ENCODE measurements at places on chromosomes 5 and 9.

- H3K4me3 ChIP-seq, result no peak overlapping the region
- H3K4me1 ChIP-seq, result peaks cover 13% of the 10 kb centered on the region
- H3K27ac ChIP-seq, result no peak overlapping the region
- H3K27me3 ChIP-seq, result peaks cover 12% of the 10 kb centered on the region
These were observed 85.7 kb downstream of the LMX1B start for GRCh38 chr9:126699401-126699881.

GRCh38 chr9:75658301-75658905 is 232.1 kb upstream of the PCSK5 start:
- H3K27me3 ChIP-seq, result no peaks in the 10 kb centered on the region
- H3K4me1 ChIP-seq, result no peaks in the 10 kb centered on the region
- H3K36me3 ChIP-seq, result no peaks in the 10 kb centered on the region
- DNase-seq, result no peak
- H3K4me3 ChIP-seq, result no peak overlapping the region
- H3K27ac ChIP-seq, result no peak overlapping the region

- peaks cover 11% of the 10 kb centered on the region for H3K27me3 ChIP-seq
- no peak overlapping the region for H3K4me3 ChIP-seq
- H3K4me1 ChIP-seq, result no peaks in the 10 kb centered on the region
These were observed 289.2 kb downstream of the ZSWIM6 start for GRCh38 chr5:61621202-61621650.

DNA sequence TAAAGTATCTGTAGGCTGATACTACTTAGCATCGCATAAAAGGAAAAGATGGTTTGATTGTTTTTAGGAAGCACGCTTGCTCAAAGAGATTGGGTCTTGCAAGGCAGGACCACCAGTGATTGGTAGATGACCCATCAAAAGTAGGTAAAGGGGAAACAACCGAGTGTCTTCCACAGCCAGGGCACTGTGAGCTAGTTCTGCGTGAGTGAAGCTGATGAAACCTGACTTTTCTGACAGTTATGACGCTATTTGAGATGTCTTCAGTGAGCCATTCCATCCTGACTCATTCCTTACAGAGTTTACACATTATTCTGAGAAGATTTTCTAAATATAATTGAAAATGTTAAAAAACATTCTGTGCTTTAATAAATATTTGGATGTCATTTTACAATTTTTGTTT is 49.7 kb downstream of the BASP1 start:
- DNase-seq, result no peak
- H3K27me3 ChIP-seq, result no peaks in the 10 kb centered on the region
- H3K27ac ChIP-seq, result no peak overlapping the region
- peaks cover 9% of the 10 kb centered on the region for H3K4me1 ChIP-seq
- H3K4me3 ChIP-seq, result no peak overlapping the region

- DNase-seq, result no peak
- peak overlapping the region; percentile 99 for H3K4me3 ChIP-seq
- peaks cover 40% of the 10 kb centered on the region for H3K36me3 ChIP-seq
- H3K27me3 ChIP-seq, result no peaks in the 10 kb centered on the region
- peak overlapping the region; percentile 81 for H3K27ac ChIP-seq
These were observed 654 bp downstream of the RANBP6 start for GRCh38 chr9:6014670-6015270.

DNA sequence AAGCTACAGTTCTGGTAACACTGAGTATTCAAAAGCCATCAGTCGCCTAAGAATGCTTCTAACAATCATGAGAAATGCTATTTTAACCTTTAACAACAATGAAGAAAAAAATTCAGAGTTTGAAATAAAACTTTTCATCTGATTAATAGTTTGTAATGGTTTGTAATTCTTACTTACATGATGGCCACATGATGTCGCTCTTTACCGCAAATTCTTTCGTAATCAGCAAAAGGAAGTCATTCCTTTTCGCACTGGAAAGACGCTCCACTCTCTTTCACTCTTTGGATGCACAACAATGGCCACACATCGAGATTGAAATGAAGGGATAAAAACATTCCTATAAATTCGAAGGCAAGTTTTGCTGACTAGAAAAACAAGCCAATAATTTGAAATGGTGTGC is at the start of gene PCDHA7:
Gene PCDHA7, plus strand, starts transcription at position 277 of the 400 bp plus-strand sequence. Its CDS starts 115 bp downstream, at position 392.
- H3K27ac ChIP-seq, result no peak within 1 kb of the TSS
- no peak for DNase-seq
- H3K4me3 ChIP-seq, result no peak within 1 kb of the TSS
- no peaks in the 10 kb centered on the region for H3K27me3 ChIP-seq

DNA sequence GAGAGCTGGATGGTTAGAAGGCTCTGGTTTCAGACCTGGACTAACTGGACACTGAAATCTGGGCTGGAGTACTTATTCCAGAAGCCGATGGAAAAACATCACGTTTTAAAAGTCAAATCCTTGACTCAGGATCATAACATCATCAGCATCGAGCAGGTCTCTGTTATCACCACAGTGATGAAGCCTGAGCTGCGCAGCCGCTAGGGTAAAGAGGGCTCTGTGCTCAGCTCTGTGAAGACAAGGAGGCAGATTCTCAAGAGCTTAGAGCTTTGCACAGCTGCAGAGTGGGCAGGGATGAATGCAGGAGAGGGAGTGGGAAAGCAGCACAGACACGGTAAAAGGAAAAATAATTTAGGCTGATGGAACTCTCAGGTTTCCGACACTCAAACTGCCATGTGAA is 208.8 kb upstream of the TAS2R1 start:
- H3K27ac ChIP-seq, result no peak overlapping the region
- H3K27me3 ChIP-seq, result no peaks in the 10 kb centered on the region
- no peak for DNase-seq
- H3K4me1 ChIP-seq, result peaks cover 5% of the 10 kb centered on the region
- peaks cover 19% of the 10 kb centered on the region for H3K36me3 ChIP-seq

GRCh38 chr5:114789773-114790402 is 379.8 kb downstream of the TRIM36 start:
- H3K36me3 ChIP-seq, result no peaks in the 10 kb centered on the region
- no peak for DNase-seq
- H3K4me3 ChIP-seq, result no peak overlapping the region
- no peak overlapping the region for H3K27ac ChIP-seq
- H3K4me1 ChIP-seq, result peaks cover 2% of the 10 kb centered on the region

DNA sequence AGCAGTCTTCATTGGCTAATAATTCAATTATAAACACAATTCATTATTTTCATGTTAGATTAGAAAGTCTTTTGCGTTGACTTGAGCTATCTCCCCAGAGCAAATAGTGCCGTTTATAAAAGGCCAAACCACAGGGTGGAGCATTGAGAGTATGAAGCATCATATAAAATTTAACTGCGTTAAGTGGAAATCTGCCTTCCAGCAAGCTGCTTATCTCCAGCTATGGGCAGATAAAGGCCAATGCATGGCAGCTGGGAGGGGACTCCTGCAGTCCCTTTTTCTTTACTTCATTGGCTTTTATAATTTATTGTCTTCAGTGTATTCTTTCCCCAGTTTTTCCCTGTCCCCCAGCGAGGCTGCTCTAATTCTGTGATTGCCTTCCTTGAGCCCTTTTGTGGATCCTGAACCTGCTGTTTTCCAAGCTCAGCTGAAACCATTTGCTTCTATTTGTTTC is 113.7 kb downstream of the TMEM232 start:
- H3K27me3 ChIP-seq, result no peaks in the 10 kb centered on the region
- DNase-seq, result no peak
- H3K27ac ChIP-seq, result no peak overlapping the region
- H3K4me3 ChIP-seq, result no peak overlapping the region

DNA sequence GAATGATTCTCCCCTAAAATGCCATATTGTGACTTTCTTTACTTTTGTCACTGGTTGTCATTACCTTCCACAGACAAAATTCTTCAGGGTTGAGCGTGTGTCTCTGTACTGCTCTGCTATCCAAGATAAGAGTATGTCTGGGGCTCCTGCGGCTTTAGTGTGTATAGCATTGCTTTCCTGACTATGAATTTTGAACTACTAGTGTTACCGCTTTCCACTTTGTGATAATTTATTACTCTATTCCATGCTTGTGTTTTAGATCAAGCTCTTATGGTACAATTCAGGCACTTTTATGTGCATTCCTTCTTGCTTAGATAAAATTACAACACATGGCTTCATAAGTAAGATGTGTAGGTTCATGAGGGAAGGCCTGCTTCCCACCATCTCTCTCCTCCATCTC is 51.5 kb upstream of the MEF2C start:
- no peaks in the 10 kb centered on the region for H3K4me1 ChIP-seq
- H3K27me3 ChIP-seq, result no peaks in the 10 kb centered on the region
- H3K36me3 ChIP-seq, result no peaks in the 10 kb centered on the region

GRCh38 chr5:7629561-7629960 is 221.4 kb downstream of the CFAP90 start:
- no peak for DNase-seq
- no peak overlapping the region for H3K27ac ChIP-seq
- no peaks in the 10 kb centered on the region for H3K27me3 ChIP-seq
- no peak overlapping the region for H3K4me3 ChIP-seq

GRCh38 chr5:81212211-81212751 is 20.8 kb upstream of the CKMT2 start:
- H3K4me1 ChIP-seq, result no peaks in the 10 kb centered on the region
- H3K27me3 ChIP-seq, result no peaks in the 10 kb centered on the region
- H3K36me3 ChIP-seq, result peaks cover 17% of the 10 kb centered on the region
- no peak overlapping the region for H3K27ac ChIP-seq
- H3K4me3 ChIP-seq, result no peak overlapping the region
- no peak for DNase-seq

DNA sequence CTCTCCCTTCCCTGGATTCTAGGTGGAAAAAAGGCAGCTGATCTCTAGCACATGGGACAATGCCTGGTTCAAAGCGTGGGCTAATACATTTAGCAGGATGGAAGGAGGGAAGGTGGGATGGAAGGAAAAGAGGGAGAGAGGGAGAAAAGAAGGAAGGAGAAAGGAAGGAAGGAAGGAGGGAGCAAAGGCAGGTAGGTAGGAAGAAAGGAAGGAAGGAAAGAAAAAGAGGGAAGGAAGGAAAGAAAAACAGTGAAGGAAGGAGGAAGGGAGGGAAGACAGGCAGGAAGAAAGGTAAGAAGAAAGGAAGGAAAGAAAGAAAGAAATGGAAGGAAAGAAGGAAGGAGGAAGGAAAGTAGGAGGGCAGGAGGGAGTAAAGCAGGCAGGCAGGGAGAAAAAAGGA is 12.2 kb upstream of the PALM2AKAP2 start:
- H3K4me1 ChIP-seq, result no peaks in the 10 kb centered on the region
- no peak overlapping the region for H3K4me3 ChIP-seq
- H3K27ac ChIP-seq, result no peak overlapping the region
- H3K36me3 ChIP-seq, result no peaks in the 10 kb centered on the region
- no peak for DNase-seq
- H3K27me3 ChIP-seq, result peaks cover 4% of the 10 kb centered on the region

- no peak overlapping the region for H3K27ac ChIP-seq
- no peaks in the 10 kb centered on the region for H3K36me3 ChIP-seq
- no peak overlapping the region for H3K4me3 ChIP-seq
- no peak for DNase-seq
These were observed 44.0 kb upstream of the PLPP1 start for GRCh38 chr5:55578771-55579170.

Data from endodermal cell (in vitro differentiated cells).